ENCODE measurements at places on chromosomes 16 and 17.
A peak's percentile ranks its signal among the peaks of the same experiment; 100 is the strongest.

DNA sequence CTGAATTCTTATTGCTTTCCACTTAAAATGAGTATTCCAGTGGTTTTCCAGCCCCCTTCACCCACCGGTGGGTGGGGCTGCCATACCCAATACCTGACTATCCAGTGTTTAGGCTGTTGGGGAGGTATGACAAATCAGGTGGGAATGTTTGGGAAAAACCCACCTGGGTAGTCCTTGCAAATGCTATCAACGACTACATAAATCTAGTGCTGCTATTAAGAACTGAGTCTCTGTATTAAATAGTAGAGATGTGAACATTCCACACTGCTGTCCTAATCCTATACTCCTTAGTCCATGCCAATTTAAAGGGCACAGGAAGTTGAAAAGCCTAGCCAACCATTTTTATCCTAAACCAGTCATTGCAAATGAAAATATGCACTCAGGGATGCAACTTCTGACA, 126.6 kb downstream of the AXIN2 start:
- no peak for DNase-seq

DNA sequence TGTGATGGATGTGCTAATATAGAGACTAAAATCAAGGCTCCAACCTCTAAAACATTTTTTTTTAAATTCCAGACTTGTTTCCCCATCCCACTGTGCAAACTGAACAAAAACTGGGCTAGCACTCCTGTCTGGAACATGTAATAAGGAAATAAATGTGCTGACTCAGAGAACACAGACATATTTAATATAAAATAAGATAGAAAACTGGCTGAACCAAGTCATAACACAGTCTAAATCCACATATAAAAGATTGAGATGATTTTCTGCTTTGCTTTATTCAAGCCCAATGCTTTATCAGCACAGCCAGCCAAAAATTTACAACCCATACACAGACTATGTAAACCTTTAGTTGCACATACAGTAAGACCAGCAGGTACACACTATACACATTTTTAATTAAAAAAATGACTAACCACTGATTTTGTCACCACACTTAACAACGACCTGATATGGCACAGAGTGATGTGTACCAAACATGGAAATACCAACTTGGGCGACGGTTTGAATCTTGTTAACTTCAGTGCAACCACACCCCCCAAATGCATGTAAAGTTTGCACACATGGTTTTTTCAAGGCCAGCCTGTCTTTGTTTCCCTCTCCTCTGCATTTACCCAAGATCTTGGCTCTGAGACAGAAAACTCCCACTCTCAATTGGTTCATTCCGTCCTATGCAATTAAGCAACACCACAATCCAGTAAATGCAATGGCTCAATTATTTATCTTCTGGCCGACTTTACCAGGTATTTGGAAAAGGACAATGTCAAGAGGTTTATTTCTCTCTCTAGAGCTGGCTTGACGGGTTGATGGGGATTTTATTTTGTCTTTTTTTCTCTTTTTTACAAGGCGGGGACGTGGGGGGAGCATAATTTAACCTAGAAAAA, 1.2 kb downstream of the STAT3 start:
- no peak for DNase-seq

DNA sequence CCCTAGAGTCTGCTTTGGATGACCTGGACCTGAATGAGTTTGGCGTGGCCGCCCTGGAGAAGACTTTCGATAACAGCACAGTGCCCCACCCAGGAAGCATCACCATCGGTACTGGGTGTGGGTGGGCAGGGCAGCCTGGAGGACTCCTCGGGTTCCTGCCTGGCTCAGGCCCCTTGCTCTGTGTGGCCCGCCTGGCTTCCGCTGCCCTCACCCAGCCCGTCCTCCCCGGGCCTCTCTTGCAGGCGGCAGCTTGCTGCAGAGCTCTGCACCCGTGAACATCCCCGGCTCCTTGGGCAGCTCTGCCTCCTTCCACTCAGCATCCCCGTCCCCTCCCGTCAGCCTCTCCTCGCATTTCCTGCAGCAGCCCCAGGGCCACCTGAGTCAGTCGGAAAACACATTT, 24.5 kb downstream of the UNC13D start:
- no peak for DNase-seq

GRCh38 chr17:2449486-2449885, 48.6 kb upstream of the MNT start:
- DNase-seq = no peak

DNA sequence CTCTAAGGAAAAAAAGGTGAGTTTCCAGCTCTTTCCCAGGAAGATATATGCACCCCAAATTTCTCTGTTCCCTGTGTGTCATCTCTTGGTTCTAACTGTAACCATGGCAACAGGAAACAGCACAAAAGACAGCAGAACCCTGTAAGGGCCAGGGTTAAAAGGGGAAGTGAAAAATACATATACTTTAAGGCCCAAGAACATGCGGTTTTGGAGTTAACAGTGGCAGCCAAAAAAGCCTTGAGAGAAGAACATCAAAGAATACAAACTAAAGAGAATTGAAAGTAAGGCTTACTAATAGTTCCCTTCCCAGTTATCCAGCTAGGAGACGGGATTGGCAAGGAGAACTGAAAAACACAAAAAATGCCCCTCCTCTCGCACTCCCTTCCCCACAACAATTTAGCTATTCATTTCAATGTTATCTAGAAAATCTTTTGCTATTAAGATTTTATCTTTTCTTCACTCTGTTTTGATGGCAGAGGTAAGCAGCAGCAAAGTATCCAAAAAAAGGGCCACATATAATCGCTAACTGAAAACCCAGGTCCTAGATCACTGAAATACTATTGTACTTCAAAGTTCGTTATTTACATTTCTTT, 1.5 kb downstream of the SPOP start:
- DNase-seq = no peak

DNA sequence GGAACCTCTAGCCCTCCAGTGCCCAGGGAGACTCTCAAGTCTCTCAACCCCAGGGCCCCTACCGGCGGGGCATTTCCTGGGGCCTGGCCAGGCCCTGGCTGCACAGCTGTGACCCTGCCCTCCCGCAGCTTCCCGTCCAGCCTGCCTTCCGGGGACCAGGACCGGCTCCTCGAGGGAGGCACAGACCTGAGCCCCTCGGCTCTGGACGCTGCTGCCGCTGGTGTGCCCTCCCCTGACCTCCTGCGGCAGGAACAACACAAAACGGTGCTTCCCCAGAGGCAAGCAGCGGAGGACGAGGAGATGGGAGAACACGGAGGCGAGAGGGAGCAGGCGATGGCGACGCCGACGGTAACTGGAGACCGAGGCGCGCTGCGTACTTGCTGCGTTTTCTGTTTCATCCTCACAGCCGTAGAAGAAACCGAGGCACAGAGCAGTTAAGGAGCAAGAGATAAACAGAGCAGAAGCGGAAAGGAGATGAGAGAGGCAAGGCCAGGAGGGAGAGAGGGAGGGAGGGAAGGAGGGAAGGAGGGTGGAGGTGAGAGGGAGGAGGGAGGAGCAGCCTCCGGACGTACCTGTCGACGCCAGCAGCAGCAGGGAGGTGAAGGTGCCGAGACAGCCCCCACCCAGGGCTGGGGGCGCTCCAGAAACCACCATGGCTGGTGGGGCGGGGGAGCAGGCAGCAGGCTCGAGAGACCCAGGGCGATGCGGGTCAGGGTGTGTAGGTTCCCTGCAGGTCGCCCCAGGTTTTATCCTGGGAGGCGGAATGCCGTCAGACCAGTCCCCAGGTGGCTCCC, at the start of gene PRSS22:
TSS of gene PRSS22 (minus strand) at position 720 of the 794 bp plus-strand sequence. CDS start at position 654, 66 bp downstream.
- DNase-seq = no peak

- DNase-seq = no peak
These were observed 7.4 kb downstream of the NTHL1 start for GRCh38 chr16:2040041-2040786.

DNA sequence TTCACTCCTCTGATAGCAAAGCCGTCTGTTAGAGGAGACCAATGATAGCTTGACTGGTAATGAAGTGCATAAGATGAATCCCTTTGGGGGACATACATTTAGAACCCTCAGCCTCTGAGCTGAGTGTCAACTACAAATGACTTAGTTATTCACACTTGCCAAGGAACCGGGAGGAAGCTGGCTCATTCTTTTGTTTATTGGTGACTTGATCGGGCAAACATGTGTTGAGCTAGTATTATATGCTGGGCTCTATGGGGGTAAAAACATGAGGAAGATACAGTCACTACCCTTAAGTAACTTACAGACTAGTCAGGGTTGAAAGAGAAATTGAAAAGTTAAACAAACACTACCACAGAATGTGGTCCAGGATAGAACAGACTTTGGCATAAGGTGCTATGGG, 3.0 kb downstream of the CCL16 start:
- DNase-seq = no peak

- no peak for DNase-seq
These were observed 16.9 kb downstream of the PRSS27 start for GRCh38 chr16:2702871-2703745.

DNA sequence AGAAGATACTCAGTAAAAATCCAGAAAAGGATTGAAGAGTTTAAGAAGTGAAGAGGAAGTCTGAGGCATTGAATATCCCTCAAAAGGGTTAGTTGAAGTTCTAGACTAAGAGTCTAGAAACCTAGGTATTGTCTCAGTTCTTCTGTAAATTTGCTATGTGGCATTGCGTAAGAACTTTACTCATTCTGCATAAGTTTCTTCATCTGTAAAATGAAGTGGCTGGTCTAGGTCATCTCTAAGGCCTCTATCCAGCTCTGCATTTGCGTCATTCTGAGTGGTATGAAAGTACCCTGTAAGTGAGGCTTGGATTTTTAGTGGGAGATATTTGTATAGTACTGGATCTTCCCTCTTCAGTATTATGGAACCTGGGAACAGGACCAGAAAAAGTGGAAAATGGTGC, 130.2 kb downstream of the MYO1D start:
- DNase-seq = no peak

DNA sequence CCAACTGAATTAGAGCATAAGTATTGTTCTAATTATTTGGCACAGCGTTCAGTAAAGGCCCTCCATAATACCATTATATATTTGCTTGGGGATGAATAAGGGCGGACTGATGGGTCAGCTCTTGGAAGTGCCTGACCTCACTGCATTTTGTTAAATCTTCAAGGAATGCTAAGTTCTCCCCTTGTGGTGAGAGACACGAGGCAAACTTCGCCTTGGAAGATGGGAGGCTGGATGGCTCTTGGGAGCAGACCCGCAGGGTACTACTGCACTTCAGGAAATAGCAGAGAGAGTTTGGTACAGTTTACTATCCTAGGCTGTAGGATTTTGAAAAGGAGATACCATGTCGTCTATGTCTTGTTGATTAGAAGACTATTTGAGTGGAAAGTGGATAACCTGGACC, 87.0 kb upstream of the RPRML start:
- no peak for DNase-seq

GRCh38 chr16:66152823-66153393, 213.6 kb upstream of the CDH5 start:
- no peak for DNase-seq

DNA sequence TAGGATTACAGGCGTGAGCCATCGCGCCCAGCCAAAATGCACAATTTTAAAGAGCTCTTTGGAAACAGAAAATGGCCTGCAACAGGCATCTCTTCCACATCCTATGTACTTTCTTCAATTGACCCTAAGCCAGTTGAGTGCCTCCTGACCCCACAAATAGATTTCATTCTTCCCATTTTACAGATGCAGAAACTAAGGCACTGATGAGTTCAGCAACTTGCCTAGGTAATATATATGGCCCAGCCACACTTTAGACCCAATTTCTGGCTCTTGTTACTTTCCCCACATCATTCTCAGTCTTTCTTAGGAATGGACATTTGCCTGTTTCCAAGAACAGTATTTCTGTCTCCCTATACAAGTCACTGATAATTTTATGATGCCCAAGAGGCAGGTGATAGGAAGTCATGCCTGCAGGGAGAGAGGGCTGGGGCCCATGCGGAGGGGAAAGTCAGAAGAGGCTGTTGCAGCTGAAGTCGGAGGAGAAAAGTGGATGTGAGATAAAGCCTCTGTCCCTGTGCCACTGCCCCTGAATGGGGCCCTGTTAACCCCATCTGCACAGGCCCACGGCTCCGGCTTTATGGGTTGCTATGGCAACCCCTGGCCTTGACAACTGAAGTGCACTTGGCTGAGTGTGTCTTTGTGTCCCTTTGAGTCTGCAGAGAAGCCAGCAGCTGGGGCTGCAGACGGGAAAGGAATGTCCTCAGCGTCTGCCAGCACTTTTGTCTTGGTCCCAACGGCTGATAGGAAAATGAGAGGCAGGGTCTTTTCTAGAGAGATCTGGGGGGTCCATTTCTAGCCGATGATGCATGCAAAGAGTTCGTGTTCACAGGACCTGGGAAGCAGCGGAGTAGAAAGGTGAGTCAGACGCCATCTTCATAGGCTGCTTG, 45.9 kb downstream of the ABAT start:
- DNase-seq = peak; percentile 21

DNA sequence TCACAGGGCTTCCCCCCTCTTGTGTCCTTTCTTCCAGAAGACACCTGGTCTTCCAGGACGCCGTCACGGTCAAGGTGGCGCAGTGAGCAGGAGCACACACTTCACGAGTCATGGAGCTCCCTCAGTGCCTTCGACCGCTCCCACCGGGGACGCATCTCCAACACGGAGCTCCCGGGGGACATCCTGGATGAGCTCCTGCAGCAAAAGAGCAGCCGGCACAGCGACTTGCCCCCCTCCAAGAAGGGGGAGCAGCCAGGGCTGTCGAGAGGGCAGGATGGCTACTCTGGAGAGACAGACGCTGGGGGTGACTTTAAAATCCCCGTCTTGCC, 199.6 kb downstream of the KATNIP start:
- no peak for DNase-seq

GRCh38 chr16:56606476-56607108, 1.8 kb upstream of the MT2A start:
- no peak for DNase-seq

DNA sequence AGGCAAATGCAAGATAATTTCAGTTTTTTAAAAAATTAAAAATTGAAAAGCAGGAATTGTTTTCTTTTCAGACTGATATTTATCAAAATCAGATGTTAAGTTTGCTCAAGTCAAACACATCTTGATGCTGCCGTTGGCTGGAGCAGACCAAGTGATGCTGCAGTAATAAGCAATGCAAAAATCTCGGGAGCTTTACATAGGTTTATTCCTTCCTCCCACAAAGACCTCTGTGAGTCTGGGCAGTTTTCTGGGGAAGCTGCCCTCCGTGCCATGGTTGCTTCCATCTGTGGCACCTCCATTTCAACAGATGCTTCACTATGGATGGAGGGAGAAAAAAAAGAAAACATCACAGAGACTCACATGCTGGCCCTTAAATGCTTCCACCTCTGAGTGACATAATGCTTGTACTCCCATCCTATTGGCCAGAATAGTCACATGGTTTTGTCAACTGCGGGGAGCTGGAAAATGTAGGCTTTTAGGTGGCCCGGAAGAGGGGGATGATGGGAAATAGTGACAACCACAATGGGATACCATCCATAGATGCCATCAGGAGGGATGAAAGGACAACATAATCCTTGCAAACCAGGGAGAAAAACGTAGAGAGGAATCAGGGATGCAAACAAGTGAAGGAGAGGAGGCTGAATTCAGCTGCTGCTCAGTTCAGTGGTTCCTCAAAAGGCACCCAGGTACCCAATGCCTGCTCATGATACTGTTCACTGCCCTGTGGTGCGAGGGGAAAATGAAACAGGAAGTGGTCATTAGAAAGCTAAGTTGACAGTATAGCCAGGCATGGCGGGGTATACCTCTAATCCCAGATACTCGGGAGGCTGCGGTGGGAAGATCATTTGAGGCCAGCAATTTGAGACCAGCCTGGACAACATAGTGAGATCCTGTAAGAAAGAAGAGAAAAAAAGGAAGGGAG, 13.5 kb upstream of the ERCC4 start:
- no peak for DNase-seq

Data from occipital lobe (tissue), 3 donors.